ENCODE measurements at places on chromosomes 1 and 21. TPM values are rescaled to one million over a fixed set of nuclear protein-coding genes. Genes with fewer than 3 reads are reported as not detected.

Gene MCOLN2
- 0.31 TPM for polyA plus RNA-seq

DNA sequence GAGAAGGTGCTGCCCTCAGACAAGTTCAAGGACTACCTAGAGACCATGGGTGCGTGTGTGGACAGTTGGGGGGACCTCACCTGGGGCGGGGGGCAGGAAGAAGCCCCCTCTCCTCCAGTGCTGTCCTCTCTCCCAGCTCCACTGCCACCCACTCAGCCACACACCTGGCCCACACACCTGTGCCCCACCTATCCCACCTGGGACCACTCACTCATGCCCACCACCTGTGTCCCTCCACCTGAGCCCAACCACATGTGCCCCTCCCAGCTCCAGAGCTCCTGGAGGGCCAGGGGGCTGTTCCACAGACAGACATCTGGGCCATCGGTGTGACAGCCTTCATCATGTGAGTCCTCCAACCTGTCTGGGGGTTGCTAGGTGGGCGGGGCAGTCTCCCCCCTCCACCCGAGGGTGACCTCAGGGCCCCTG is 29.0 kb downstream of the TRIM11 start:
- no peak overlapping the region for H3K4me3 ChIP-seq
- H3K27ac ChIP-seq: no peak overlapping the region
- H3K27me3 ChIP-seq: no peaks in the 10 kb centered on the region
- no peak for DNase-seq
- H3K4me1 ChIP-seq: no peaks in the 10 kb centered on the region

GRCh38 chr1:234699795-234700665 is 90.1 kb upstream of the IRF2BP2 start:
- H3K27ac ChIP-seq: peak overlapping the region; percentile 38
- H3K4me3 ChIP-seq: no peak overlapping the region
- no peaks in the 10 kb centered on the region for H3K27me3 ChIP-seq
- peak; percentile 87 for DNase-seq
- H3K4me1 ChIP-seq: peaks cover 11% of the 10 kb centered on the region

Gene HCRTR1
- polyA plus RNA-seq: not detected

Gene KRTAP7-1
- polyA plus RNA-seq: not detected

DNA sequence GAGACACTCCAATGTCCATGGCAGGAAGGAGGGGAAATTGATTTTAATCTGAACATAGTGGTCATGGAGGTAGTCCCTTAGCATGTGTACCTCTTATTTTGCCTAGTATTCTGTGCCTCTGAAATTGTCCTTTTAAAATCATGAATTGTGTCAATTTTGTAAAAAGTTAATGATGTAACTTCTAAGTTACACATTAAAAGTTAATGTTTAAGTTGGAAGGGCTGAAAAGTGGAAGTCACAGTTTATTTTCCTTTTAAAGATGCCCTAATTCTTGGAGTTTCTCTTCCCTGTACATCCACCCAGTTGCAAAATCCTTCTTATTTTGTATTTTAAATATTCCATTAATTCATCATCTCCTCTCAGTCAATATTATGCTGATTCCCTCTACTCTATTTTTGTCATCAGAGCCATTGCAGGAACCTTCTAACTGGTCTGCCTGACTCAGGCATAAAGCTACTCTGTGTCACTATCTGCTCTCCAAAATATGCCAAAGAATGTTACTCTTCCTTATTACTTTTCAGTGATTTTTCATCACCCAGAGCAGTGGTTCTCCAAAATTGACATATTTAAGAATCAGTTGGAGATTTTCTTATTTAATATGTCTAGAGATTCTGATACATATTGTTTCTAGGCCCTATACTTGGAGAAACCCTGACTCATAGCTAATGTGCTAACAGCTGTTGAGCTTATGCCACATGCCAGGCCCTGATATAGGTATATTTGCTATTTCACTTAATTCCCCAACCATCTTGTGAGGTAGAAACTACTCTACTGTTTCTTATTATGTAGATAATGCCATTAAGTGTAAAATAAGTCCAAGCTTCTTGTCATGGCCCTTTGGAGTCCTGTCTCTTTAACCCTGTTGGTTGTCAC is 5.1 kb downstream of the HOOK1 start:
- H3K4me3 ChIP-seq: no peak overlapping the region
- H3K27ac ChIP-seq: no peak overlapping the region
- no peak for DNase-seq
- H3K36me3 ChIP-seq: no peaks in the 10 kb centered on the region
- H3K4me1 ChIP-seq: no peaks in the 10 kb centered on the region

GRCh38 chr1:30089024-30089430 is 634.4 kb downstream of the MATN1 start:
- H3K4me3 ChIP-seq: no peak overlapping the region
- no peak for DNase-seq
- H3K27ac ChIP-seq: no peak overlapping the region
- no peaks in the 10 kb centered on the region for H3K27me3 ChIP-seq

DNA sequence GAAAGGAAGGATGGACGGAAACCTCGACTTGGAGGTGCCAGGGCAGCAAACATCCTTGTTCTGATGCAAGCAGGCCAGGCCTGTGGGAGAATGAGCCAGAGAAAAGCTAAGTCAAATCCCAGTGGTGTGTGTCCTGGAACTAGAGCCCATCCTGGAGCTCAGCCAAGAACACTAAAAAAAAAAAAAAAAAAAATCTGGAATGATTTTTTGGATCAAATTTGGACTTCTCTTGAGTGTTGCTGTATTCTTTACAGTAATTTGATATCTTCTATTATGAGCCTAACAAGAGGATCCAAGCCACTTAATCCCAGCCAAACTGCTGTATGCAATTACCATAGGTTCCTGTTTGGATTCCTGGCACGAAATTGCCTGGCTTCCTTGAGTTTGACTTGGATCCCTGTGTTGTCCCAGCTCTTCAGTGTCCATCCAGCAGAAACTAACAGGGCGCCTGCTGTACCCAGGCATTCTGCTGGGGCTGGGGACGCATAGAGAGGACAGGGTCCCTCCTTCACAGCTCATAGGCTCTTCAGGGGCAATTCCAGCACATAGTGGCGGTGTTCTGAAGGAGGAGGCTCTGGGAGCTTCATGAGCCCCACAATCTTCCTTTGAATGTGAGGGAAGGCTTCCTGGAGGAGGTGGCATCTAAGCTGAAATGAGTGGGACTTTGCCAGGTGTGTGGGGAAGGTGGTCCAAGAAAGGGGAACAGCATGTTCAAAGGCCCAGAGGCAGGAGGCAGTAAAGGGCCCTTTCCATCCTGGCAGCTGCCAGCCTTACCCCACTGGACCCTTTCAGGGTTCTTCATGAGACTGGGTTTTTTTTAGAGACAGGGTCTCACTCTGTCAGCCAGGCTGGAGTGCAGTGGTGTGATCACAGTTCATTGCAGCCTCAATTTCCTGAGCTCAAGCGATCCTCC is 24.7 kb downstream of the EPHX1 start:
- no peaks in the 10 kb centered on the region for H3K27me3 ChIP-seq
- no peak overlapping the region for H3K27ac ChIP-seq
- no peaks in the 10 kb centered on the region for H3K36me3 ChIP-seq
- DNase-seq: peak; percentile 66

Gene NTPCR
- polyA plus RNA-seq: 67.2 TPM

DNA sequence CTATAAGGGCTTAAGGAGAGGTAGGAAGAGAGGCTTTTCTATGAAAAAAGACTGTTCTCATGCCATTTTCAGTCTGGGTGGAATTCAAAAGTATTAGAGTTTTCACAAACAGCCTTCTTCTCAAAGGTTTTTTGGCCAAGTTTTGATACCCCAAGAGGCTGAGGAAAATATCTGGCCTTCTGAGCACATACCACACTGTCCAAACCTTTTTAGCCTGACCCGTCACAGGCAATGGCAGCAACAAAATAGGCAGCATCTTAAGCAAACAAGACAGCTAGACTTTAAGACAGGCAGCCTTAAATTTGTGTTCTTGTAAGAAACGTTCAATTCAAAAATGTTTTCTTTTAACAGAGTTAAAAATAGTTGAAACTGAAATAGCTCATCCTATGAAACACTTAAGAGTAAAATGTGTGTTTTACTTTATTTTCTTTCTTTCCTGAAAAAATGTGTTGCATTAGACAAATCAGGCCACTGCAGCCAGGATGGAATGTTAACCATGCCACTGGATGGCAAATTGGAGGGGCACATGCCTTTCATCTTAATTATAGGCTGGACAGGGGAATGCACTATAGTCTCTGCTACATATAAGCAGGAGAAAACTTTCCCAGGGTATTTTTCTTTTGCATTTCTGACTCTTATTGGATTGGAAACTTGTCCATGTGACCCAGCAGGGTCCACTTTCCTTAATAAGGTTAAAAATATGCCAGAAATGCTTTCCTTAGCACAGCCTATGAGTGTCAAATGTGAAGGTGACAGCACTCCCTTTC is 315.0 kb downstream of the TGFB2 start:
- peak overlapping the region; percentile 34 for H3K27ac ChIP-seq
- H3K36me3 ChIP-seq: no peaks in the 10 kb centered on the region
- H3K4me3 ChIP-seq: peak overlapping the region; percentile 43
- H3K27me3 ChIP-seq: no peaks in the 10 kb centered on the region
- H3K4me1 ChIP-seq: peaks cover 50% of the 10 kb centered on the region
